ENCODE measurements at places on chromosomes 13 and 19. TPM values are rescaled to one million over a fixed set of nuclear protein-coding genes. Genes with fewer than 3 reads are reported as not detected.

- ATAC-seq, result no peak
Observed at GRCh38 chr13:45989607-45990006, 62.9 kb downstream of the ZC3H13 start.

GRCh38 chr19:6739883-6740588, 556 bp downstream of the TRIP10 start:
- no peak for ATAC-seq

GRCh38 chr19:40862333-40862732, 12.1 kb upstream of the CYP2A6 start:
- no peak for ATAC-seq

DNA sequence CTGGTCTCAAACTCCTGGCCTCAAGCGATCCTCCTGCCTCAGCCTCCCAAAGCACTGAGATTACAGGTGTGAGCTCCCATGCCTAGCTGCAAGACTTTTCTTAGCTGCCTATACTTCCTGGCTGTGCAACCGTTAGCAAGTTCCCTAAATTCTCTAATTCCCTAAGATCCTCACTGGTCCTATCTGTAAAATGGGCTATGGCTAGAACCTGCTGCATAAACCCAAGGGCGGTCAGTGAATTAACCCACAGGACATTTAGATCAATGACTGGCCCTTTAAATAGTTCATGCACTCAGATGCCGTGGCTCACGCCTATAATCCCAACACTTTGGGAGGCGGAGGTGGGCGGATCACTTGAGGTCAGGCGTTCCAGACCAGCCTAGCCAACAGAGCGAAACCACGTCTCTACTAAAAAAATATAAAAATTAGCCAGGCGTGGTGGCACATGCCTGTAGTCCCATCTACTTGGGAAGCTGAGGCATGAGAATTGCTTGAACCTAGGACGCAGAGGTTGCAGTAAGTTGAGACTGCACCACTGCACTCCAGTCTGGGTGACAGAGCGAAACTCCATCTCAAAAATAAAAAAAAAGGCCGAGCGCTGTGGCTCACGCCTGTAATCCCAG, 4.1 kb upstream of the C19orf53 start:
- ATAC-seq, result no peak

DNA sequence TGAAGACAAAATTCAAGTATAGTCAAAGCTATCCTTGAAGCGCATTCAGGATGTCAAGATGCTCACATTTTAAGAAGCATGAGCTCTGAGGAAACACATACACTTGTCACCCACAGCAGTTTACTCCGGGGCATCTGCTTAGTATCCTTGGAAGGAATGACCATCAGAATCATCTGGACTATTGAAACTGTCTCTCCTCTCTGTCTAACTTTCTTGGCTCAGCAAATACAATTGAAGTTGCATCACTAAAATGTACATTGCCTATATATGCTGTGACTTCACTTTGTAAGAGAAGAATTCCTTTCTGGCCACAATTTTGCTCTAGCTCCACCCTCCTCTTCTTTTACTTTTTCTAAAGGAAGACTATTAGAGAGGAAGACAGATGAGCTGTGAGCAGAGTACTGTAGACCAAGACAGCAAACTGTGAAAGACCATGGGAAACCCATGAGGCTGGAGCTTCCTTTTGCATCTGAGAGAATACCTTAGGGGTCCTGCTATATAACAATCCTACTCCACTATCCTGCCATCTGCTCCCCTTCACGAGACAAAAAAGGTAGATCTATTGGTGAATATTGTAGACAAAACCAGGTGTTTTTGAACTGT, 906.3 kb downstream of the PCDH9 start:
- no peak for ATAC-seq

DNA sequence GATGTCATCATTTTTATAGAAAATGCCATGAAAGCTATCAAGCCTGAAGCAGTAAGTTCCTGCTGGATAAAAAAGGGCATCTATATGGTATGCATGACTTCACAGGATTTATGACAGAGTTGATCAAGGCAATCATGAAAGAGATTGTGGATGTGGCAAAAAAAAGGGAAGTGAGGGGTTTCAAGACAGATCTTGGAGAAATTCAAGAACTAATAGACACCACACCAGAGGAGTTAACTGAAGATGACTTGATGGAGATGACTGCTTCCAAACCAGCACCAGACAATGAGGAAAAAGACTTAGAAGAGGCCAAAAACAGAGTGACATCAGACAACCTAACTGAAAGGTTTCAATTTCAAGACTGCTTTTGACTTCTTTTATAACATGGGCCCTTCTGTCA, 691.1 kb upstream of the SLC10A2 start:
- ATAC-seq, result no peak

- no peak for ATAC-seq
Observed at GRCh38 chr13:109126891-109127641, 497.7 kb downstream of the MYO16 start.

GRCh38 chr19:6220385-6221191, 59.2 kb downstream of the MLLT1 start:
- ATAC-seq, result no peak

DNA sequence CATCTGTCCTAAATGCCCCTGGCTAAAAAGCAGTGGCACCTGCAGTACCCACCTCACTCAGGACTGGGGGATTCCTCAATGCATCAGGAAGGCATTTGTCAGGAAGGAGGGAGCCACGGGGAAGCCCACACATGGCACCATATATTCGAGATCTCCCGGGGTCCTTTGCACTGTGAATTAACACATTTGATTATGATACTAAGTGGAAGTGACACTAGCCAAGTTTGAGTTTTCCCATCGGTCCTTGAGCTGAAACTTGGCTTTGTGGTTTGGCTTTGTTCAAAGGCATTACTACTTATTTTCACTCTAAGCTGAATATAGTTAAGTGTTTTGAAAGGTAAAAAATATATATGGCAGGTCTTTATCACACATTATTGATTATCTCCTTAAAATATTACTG, 168.7 kb upstream of the MYO16 start:
- ATAC-seq, result no peak

DNA sequence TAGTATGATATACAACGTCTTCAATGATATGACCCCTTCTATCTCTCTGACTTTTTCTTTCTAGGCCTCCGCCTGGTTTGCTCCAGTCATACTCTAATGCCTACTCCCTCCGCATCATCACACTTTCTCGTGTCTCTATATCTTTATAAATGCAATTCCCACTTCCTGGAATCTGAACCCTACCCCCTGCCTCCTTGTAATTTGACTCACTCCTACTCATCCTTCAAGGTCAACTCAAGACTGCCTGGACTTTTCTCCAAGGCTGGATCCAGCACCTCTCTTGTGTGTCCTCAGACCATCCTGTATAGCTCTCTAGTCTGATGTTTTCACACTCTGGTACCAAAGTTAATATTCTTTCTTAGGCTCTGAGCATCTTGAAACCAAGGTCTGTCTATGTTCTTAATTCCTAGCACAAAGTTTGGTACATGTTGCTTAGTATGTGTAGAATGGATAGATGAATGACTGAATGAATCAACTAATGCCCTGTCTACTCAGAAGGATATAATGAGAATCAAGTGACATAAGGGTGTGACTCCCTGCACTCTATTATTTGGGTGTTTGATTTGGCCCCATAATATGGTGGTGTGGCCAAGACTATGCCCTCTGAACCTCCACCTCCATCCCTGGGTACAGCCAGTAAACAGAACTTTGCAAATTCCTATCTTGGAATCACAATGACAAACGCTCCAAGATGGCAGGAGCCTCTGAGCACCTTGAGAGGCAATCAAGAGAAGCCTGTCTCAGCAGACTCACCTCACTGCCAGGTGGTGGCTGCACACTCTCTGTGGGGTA, 74.3 kb upstream of the SERP2 start:
- no peak for ATAC-seq

The ZNF681 gene
- 1.5 TPM for total RNA-seq

The ZNF563 gene
- total RNA-seq, result 1.7 TPM
